ENCODE measurements at places on chromosomes 13 and 19.

- no peak for DNase-seq
These were observed 54.0 kb upstream of the MYO16 start for GRCh38 chr13:108575430-108575829.

DNA sequence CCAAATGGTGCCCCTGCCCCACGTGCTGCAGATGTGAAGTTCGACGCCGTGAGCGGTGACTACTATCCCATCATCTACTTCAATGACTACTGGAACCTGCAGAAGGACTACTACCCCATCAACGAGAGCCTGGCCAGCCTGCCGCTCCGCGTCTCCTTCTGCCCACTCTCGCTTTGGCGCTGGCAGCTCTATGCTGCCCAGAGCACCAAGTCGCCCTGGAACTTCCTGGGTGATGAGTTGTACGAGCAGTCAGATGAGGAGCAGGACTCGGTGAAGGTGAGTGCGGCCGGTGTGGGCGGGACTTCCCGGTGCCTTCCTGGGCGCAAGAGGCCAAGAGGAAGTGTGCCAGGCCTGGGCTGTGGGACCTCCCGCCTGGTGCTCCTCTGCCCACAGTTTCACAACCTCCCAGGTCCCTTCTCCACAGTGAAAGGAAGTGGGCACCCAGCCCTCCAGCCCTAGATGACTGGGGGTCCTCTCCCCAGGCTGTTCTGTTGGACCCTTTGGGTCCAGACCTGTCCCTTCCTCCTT, 14.1 kb upstream of the RELB start:
- no peak for DNase-seq

DNA sequence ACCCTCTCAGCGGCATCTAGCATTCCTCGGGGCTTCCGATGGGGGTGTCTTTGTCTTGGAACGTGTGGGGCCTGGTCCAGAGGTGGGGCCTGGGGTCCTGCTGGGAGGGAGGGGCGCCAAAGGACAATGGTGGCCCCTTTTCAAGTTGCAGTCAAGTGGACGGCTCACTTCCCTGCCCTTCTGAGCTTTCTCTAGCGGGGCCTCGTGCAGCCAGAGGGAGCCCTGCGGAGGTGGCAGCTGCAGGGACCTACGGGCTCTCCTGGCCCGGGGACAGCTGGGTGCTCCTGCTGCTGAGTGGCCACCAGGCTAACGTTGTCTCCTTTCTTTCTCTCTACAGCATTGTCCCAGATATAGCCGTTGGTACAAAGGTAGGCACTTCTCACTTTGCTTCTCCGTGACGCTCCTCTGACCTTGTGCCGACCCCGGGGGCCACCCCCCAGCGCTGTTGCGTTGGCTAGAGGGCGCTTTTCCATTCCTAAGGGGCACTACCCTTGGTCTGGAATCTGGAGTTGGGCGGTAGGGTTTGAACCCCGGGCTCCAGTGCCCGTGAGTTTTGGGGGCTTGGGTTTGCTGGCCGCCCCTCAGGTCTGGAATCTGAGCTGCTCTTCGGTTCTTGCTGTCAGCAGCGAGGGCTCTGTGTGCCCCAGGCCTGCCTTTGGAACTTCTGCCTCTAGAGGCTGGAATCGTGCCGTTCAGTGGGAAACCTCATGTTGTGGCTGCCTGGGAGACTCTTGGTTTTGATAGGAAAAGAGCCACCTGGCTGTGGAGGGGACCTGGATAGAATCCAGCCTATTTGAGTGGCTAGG, 2.0 kb downstream of the PTBP1 start:
- DNase-seq, result no peak

- DNase-seq, result no peak
These were observed 491.5 kb downstream of the OLFM4 start for GRCh38 chr13:53520132-53520531.

- no peak for DNase-seq
These were observed 87.6 kb downstream of the HSPH1 start for GRCh38 chr13:31073859-31074718.

DNA sequence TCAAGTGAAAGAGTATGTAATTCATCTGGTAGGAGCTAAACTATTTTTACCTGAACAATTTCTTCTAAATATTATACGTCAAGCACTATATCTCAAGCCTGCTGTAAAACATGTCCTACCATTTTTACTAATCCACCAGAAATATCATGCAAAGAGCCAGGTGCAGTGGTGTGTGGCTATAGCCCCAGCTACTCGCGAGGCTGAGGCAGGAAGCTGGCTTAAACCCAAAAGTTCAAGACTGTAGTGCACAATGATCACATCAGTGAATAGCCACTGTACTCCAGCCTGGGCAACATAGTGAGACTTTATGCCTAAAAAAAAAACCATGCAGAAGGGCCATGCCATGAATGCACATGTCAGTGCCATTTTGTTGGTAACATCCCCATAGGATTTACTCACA, 20.7 kb upstream of the CLN5 start:
- DNase-seq, result no peak

GRCh38 chr19:38043649-38044144, 136.7 kb downstream of the SIPA1L3 start:
- peak; percentile 78 for DNase-seq

DNA sequence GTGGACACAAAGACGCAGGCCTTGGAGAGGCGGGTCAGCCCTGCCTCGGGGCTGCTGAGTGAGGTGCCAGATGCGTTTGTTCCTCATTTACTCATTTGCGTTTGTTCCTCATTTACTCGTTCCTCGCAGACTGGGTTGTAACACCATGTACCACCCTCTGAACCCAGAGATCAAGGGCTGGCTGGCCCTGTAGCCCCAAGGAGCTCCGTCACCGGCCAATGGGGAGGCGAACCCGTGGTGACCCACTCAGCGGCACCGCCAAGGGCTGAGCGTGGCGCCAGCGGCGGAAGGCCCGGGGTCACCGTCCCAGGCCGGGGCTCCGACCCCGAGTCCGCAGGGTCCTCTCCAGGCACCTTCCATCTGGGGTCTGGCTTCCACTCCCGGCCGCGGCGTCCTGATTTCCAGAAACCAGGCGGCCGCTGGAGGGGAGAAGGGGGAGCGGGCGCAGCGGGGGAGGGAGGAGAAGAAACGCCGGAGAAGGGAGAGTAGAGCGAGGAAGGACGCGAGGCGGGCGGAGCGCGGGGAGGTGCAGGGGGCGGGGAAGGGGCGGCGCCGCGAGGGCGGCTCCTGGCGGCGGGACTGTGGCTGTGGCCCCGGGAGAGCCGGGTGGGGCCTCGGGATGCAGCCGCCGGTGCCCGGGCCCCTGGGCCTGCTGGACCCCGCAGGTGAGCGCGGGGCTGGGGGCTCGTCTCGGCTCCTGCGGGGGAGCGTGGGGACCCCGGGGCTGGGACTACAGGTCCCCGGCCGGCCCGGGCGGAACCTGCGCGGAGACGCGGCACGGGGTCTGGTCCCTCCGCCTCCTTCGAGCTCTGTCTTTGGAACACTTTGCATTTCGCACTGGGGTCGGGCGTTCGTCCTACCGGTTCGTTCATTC, at the start of gene TMEM255B:
TMEM255B (plus strand) TSS at position 576 of the 874 bp plus-strand sequence; CDS start at position 620, 44 bp downstream.
- DNase-seq, result peak; percentile 75

- no peak for DNase-seq
These were observed 42.0 kb downstream of the KLF2 start for GRCh38 chr19:16366433-16367260.

- no peak for DNase-seq
These were observed 3.5 kb downstream of the MKNK2 start for GRCh38 chr19:2047449-2048103.

DNA sequence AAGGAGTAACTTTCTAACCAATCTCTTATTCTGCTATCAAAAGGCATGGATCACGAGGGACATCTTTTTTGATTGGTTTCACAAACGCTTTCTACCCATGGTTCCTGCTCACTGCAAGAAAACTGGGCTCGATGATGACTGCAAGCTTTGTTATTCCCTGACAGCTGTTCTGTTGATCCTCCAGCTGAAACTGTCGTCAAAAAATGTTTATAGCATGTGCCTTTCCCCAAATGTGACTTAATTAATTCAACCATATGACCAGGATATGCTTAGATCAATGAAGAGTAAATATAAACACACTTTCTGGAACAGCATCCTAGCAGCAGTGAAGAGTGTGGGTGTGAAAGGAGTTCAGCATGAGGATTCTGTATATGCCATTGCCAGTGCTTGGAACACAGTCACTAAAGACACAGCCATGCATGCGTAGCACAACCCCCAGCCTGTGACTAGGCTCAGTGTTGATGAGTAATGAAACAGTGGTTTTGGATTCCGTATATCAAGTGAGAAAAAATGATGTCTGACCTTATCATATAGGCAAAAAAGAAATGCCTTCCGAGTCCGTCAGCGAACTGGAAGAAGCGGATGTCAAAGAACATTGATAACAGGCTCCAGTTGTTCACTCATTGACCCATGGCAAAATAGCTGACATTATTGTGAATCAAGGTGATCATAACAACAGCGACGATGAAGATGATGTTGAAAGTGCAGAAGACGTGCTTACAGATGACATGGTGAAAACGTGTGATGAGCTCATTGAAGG, 347.4 kb downstream of the FGF9 start:
- DNase-seq, result no peak

DNA sequence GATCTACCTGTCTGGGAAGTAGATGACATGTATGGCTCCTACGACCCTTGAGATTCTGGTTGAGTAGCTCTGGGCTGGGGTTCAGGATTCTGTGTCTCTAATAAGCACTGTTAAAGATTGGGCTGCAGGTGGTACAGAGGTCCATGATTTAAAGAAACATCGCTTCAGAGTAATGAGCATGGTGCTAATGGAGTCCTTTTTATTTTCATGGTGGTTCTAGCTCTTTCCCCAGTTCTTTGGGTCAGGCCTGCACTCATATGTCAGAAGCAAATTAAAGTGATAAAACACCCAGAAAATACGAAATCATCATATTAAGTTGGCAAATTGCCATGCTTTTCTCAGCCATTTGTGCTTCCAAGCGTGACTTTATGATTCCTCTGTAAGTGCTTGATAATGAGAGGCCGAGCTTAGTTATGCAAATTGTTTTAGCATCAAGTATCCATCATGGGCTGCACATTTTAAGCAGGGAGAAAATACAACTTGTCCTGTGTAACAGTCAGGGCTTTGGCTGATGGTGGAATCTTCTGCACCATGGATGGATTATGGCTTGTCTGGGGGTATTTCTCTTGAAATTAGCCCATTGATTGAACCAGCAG, 45.1 kb downstream of the MTUS2 start:
- no peak for DNase-seq

DNA sequence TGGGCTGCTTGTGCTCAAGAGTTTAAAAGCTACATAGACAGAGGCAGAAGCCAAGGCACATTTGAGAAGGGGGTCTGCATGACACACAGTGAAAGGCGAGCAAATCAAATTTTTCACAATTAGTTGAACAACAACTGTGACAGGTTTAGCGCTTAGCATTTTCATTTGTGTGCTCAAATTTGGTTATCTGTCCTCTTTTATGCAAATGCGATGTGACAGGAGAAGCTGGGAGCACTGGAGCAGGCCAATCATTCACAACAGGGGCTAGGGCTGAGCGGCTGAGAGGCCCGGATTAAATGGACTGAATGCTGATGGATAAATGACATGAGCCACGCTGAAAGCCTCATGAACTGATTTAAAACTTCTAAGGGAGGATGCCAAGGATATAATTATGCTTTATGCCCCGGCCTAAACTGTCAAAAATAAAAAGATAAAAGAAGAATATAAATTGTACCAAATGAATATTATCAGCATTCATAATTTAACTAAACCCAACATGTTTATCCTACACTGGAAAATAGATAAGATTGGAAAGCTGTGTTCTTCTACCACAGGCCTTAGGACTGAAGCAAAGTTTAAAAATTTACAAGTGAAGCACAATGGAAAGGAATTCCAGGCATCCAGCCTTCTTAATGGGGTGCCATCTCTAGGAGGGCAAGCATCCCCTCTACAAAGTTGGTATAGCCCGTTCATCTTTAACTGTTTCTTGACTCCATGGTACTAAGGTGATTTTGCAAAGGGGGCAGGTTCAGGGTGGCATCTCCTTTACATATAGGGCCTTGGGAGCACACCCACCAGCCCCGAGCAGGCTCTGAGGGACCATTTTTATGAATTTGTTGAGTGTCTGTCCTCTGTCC, 117.9 kb downstream of the RBM26 start:
- DNase-seq, result no peak

DNA sequence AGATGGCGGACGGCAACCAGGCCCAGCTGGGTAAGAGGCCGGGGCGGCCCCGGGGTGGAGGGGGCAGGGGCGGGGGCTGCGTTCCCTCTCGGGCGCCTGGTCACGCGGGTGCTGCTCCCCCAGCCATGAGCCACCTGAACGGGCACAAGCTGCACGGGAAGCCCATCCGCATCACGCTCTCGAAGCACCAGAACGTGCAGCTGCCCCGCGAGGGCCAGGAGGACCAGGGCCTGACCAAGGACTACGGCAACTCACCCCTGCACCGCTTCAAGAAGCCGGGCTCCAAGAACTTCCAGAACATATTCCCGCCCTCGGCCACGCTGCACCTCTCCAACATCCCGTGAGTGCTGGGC, 11.1 kb downstream of the PTBP1 start:
- no peak for DNase-seq

DNA sequence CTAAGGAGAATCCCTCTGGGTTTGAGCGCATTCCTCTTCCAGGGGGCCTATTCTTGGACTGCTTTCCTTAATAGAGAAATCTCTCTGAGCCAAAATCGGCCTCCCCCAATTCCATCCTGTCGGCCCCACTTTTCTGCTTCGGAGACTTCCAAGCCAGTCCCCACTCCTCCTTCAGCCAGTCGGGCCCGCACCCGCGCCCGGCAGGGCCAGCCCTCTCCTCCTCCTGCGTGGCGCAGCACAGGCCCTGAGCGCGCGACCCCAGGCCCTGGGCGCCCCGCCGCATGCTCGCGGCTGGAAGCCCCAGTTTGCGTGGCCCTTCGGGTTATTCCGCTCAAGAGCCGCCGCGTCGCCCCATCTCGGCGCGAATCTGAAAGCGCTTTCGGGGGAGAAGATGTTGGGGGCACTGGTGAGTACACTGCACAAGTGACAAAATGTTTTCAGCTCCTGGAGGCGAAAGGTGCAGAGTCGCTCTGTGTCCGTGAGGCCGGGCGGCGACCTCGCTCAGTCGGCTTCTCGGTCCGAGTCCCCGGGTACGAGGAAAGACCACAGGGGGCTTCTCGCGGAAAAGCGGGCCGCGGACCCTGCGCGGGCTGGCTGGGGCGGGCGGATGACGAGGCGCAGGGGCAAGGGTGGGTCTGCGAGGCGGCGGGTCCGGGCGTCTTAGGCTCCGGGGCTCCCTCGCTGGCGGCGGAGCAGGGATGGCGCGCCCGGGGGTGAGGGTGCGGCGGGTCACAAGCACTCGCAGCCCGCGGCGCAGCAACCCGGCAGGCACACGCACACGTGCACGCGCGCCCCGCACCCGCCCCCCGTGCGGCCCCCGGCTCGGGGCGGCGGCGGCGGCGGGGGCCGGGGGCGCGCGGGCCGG, at the start of gene IL17D:
IL17D (plus strand) TSS at position 785 of the 865 bp plus-strand sequence. CDS start 303 bp downstream, outside the sequence.
- peak; percentile 66 for DNase-seq

- no peak for DNase-seq
These were observed 3.7 kb upstream of the TCF3 start for GRCh38 chr19:1655987-1656608.
